ENCODE measurements at places on chromosomes 1 and 21.

DNA sequence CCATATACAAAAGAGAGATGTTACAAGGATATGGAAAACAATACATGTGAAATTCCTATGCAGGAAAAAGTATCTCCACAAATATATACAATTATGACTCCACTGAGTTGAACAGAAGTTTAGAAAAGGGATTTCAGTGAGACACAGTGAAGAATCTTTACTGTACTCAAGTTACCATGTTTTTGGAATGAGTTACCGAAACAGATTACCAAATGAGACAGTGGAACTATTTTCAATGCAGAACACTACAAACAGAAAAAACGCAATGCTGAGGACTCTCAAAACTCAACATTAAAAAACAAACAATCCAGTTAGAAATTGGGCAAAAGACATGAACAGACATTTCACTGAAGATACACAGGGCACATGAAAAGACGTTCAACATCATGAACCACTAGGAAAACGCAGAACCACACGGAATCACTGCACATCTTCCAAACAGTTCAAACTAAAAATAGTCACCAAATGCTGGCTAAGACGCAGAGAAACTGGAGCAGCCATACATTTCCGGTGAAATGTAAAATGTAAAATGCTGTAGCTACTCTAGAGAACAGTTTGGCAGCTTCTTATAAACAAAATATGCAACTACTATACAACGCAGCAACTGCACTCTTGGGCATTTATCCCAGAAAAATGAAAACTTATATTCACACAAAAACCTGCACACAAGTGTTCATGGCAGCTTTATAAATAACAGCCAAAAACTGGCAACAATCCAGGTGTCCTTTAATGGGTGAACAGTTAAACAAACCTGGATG is 118.7 kb downstream of the UBR4 start:
- DNase-seq = no peak

DNA sequence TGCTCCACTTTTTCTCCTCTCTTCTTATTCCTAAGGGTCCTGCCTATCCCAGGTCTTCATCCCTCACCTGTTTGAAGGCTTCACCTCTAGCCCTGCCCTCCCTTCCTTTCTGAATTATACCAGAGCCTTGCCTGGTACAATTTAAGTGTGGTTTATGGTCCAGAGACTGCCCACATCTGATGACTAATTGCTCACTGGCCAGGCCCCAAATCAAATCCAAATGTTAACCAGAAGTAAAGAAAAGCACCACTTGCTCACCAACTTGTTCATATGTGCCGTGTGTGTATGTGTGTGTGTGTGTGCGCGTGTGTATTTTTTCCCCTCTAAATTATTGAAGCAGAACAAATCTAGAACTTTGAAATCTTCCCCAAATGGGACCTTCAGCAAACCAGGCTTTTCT is 26.4 kb downstream of the MYOM3 start:
- DNase-seq = no peak

DNA sequence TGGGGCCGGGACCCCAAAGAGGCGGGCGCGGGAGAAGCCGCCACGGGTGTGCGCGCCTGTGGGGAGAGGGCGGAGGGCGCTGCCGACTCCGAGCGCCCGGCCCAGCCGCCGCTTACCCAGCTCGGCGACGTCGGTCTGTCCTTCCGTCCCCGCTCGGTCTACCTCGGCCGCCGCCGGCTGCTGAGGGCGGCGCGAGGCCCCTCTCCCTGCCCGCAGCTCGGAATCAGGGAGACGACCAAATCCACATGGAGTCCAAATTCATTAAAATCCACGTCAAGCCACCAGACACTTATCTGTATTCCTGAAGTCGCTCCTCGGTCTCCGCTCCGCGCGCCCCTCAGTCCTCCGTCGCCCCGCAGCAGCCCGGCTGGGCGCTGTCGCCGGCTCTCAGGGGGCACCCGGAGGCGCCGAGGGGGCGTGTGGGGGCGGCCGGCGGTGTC is 637 bp downstream of the PLXNA2 start:
- no peak for DNase-seq

DNA sequence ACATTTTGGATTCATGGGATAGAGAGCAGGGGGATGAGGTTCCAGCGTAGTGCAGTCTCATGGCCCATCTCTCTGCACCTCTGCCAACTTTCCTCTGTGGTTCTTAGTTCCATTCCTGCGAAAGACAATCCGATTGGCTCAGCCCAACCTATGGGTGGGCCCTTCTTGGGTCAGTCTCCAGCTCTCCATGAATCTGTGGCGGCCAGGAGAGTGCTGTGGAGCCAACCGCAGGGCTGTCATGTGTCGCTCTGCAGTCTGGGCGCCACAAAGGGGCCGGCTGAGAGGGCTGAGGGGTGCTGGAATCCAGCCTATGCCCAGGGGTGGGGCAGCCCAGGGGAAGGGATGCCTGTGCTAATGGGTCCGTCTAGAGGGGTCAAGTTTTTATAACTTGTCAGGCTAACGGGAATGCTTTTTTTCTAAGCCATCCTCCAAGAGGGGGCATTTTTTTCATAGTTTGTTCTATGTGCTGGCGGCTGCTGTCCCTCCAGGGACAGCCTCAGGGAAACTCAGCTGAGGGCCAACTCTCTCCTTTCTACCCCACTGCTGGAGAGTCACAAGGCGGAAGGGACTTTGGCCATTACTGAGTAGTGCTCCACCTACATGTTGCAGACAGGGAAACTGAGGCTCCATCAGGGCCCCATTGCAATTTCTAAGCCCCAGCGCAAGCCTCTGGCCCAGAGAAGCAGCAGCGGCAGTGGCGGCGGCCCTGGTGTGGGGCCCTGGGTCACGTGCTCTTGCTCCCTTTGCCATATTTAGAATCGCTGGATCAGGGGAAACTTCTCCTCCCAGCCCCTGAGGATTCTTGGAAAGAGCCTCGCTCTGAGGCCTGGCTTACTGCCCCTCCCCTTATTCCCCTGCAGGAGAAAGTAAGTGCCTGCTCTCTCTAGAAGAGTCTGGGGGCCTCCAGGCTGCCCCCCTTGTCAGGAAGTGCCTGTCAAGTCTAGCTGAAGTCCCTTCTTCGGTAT is 23.4 kb downstream of the KCNQ4 start:
- no peak for DNase-seq

GRCh38 chr1:210280221-210280620 is 47.6 kb downstream of the SERTAD4 start:
- DNase-seq = no peak

GRCh38 chr1:154840269-154841176 is 29.6 kb downstream of the KCNN3 start:
- DNase-seq = no peak

- DNase-seq = no peak
Measured at GRCh38 chr1:220791956-220792355, 5.2 kb downstream of the MTARC1 start.

DNA sequence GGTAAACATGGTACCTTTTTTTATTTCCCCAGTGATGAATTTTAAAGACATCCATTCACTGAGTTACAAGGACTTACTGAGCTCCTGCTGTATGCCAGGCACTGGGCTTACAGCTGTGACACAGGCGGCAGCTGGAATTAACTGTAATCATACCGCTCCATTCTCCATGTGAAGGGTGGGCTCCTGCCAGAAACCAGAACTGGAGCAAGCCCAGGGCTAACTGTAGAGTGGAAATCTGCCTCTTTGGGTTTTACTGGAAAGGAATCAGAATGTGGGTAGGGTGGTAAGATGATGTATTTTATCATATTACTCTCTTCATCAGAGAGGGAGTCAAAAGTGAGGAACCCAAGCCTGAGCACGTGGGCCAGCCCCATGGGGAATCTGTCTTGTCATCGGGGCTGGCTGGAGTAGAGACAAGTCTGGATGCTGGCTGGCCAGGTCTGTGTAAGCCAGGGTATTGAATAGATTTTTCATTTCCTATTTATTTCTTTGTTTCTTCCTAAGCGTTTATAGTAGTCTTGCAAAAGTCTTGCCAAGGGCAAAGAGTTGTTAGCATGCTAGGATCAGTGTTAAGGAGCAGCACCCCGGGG is 21.5 kb downstream of the FGGY start:
- no peak for DNase-seq

DNA sequence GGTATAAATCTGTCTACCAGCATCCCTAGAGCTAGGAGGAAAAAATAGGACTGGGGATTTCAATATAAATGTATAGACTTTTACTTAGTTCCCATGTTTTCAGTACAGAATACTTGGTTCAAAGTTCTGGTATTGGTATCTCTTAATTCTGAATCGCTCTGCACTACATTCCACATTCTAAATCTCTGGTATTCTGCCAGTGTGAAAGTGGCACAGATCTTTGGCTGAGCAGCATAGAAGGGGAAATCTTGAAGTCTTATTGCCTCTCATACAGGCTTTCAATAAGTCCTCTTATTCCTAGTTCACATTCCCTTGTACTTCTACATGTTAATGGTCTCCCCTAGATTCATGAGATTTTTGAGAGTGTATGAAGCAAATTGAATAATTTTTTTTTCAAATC is 74.0 kb upstream of the HSPA13 start:
- DNase-seq = no peak

DNA sequence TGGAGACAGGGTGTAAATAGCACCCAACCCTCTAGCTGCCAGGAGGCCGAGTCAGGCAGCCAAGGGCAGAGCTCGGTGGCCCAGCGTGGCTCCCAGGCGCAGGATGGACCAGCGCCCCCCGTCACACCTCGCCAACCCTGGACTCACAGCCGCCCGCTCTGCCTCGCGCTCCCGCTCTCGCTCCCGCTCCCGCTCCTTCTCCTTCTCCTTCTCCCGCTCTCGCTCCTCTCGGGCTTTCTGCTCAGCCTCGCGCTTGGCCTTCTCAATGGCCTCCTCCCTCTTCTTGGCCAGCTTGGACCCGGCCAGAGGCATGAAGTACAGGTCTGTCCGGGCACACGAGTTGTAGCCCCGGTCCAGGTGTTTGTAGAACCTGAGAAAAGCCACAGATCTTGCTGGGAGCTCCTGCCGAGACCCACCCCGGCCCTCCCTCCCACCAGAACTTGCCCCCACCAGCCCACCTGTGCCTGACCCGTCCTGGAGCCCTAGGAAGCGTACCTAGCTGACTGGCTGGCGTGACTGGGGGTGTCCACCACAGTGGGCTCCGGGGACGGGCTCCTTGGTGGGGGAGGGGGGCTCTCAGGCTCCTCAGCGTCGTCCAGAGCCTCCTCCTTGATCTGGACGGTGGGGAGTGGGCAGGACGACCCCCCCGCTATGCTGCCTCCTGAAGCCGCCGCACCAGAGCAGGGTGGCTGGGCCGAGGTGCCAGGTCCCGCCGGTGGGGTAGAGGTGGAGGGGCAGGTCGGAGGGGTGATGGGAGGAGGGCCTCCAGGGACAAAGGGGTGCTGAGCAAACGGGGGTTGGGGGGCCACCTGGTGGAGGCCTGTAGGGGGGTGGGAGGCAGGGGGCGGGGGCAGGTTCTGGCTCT is 41.9 kb downstream of the SLC45A1 start:
- DNase-seq = no peak

GRCh38 chr1:28956038-28956464 is 41.7 kb downstream of the EPB41 start:
- no peak for DNase-seq

GRCh38 chr1:99457381-99458165 is 188.3 kb upstream of the PALMD start:
- no peak for DNase-seq

GRCh38 chr1:210376836-210377372 is 48.2 kb downstream of the HHAT start:
- DNase-seq = no peak

DNA sequence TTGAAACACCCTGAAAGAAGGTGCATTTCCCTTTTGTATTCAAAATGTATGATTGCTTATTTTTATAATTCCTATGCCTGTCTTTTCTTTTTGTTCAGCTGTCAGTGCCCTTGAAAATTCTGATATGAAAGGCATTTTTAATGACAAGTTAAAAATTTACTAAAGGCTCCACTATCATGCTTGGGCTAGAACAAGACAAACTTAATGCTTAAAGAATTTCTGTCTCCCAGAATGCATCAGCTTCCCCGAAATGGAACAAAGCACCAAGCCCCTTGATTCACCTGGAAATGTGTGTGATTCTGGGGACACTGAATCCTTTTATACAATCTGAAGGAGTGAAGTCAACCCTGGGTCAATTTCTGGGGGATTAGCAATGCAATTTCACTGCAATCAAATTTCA is 457.5 kb downstream of the LMO4 start:
- DNase-seq = no peak

DNA sequence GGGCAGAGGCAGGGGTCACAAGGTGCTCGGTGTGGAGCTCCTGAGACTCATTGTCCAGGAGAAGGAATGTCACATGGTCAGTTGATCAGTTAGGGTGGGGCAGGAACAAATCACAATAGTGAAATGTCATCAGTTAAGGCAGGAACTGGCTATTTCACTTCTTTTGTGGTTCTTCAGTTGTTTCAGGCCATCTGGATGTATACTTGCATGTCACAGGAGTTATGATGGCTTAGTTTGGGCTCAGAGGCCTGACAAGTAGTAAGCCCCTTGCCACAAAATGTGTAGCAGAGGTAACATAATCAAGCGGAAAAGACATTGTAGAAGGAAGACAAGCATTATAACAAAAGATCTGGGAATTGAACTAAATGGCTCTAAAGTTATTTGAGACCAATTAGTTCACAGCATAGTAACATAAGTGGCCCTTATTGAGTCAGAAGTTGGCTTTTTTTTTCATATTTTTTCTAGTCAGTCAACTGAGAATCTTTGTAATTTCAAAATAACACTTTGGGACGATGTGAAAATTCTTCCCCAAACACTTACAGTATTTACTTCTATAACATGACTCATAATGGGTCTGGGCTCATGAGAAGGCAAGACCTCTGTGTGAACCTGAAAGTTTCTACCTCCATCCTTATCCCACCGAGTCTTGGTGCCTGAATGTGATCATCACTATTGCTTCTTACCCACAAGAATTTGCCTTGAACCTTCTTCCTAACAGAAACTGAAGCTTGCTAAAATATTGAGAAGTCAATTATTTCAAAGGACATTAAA is 137.0 kb upstream of the DPT start:
- no peak for DNase-seq

DNA sequence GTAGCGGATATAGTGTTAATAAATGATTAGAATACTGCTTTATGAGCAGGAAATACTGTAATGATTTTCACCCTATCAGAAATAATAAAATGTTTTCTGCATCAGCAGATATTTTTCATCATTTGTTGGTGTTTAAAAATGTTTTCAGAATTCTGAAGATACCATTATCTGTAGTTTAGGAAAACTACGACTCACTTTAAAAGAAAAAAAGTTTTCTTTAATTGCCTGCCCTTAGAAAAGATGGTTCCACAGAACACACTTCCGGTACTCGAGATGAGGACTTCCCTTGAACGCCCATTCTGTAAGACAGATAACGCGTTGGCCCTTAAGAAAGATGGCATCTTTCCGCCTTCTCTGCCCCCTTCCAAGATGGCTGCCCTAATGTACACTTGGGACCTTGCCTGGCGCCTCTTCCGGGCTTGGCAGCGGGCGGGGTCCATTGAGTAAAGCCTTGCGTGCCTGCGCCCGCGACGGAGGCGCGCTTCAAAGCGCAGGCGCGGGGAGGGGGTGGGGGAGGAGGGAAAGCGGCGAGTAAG is at the start of gene SZRD1:
Gene SZRD1 (plus strand): TSS at position 521 of the 536 bp plus-strand sequence. CDS start 16 bp downstream, outside the sequence.
- DNase-seq = peak; percentile 91
